ENCODE measurements at places on chromosomes 7 and 10.

- no peak for DNase-seq
These were observed 31.8 kb upstream of the LSM8 start for GRCh38 chr7:118152149-118152548.

DNA sequence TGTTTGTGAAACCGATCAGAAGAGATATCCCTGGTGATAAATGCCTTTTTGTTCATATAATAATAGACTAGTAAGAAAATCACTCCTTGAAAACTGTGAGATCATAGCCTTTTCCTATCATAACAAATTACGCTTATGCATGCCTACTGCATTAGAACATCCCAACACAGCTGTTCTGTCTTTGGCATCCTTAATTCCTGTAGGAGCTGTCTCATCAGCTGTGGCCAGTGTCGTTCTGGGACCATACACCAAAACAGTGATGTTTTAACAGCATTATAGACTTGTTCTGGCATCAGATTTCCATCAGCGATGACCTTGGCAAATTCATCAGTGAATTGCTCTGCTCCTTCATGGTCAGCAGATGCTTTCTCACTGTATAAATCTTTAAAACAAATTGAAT is 423.6 kb upstream of the LRGUK start:
- DNase-seq, result no peak

- no peak for DNase-seq
These were observed 2.7 kb downstream of the PUS7 start for GRCh38 chr7:105519353-105519752.

GRCh38 chr10:97338041-97338440 is 3.5 kb upstream of the FRAT2 start:
- DNase-seq, result no peak

GRCh38 chr10:124477614-124478363 is 16.2 kb downstream of the LHPP start:
- DNase-seq, result no peak

DNA sequence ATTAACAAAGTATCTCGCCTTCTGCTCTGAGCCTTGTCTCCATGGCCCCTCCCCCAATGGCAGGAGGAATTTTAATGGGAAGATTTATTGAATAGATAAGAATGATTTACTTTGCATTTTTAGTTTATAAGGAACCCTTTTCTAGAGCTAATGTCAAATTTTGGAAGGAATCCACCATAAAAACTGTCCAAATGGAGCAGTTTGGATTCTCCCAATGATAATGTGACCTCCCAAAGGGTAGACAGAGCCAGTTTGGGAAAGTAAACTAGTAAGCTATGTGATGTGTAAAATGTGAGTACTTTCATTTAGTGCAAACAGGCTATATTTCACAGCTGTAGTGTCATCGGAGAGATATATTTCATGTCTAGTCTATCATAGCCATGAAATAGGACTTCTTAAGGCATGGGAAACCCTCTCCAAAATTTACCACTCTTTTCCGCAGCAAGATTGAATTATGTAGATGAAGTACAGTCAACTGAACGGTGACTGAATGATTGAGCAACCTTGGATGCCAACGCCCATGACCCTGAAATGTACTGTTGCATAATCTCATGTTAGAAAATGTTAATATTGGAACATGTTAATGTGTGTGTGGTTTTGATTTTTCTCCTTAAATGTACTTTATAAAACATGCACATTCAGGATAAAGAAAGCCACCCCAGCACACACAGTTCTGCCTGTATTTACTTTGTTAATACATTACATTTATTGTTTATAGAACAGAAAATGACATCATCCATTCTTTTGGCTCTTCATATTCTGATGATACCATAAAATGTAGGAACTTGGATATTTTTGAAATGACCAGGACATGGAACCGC is 140.6 kb downstream of the NRP1 start:
- no peak for DNase-seq

GRCh38 chr7:28731092-28731658 is 227.0 kb downstream of the TRIL start:
- no peak for DNase-seq

Measured in stimulated activated CD4-positive, alpha-beta T cell treated with anti-CD3 and anti-CD28 coated beads, Interleukin-12 subunit alpha, Interleukin-12 subunit beta, amount 100 ng/mL, for 48 hours (primary cell).